Esophagus mucosa (tissue), 1 donor: ENCODE measurements at places on chromosomes 1 and 21.

DNA sequence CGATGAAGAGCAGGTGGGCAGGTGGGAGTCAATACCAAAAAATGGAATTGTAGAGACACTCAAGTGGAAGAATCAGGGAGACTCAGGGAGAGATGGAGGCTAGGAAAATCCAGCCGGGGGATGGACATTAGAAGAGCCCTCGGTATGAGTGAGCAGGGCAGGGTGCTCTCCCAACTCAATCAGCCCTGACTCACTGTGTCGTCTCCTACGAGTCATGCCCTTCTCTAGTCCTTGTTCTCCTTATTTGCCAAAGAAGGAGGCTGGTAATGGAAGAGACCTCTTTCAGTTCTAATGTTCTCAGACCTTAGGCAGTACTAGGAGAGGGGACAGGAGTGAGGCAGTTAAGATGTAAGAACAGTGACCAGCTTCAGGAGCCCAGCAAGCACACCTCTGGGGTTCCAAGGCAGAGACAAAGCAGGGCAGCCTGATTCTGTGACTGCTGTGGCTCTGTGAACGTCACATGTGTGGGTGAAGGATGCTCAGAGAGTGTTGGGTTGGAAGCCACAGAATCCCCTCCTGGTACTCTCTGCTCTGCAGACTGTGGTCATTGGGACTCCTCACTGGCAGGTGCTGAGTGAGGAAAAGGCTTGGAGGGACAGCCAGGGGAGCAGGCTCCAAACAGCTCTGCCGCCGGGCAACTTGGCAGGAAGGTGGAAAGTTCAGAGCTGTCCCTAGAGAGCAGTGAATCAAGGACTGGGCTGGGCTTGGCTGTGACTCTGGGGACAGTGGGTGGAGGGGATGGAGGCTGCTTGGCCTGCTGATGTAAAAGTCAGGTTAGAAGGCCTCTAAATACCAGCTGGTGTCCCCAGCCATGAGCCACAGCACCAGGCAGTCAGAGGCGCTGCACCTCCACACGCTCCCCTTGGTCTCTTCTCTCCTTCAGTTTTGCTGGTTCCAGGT lies 11.1 kb upstream of the GJA5 start:
- ATAC-seq, result peak; percentile 39

- peak; percentile 49 for ATAC-seq
Measured at GRCh38 chr1:36217670-36218069, 6.6 kb upstream of the THRAP3 start.

DNA sequence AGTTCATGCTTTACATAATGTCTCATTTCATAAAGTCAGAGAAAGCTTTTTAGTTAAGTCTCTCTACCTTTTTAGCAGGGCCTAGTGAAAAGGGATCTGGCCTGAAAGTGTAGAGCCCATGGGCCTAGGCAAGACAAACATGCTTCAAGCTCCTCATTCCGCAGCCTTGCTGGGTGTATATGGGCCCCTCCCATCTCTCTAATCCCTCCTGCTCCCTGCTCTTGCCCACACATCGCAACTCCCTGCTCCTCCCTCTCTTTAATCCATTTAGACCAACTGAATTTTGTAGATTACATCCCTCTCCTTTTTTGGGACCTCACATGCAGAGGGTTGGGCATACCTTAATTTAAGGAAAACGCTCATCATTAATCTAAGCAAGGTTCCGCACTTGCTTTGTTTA lies 42.3 kb upstream of the CCDC190 start:
- peak; percentile 54 for ATAC-seq

- ATAC-seq, result peak; percentile 47
Measured at GRCh38 chr1:22031214-22031962, 21.1 kb upstream of the CDC42 start.

- peak; percentile 81 for ATAC-seq
Measured at GRCh38 chr21:43306911-43307676, 119.8 kb downstream of the SIK1 start.

DNA sequence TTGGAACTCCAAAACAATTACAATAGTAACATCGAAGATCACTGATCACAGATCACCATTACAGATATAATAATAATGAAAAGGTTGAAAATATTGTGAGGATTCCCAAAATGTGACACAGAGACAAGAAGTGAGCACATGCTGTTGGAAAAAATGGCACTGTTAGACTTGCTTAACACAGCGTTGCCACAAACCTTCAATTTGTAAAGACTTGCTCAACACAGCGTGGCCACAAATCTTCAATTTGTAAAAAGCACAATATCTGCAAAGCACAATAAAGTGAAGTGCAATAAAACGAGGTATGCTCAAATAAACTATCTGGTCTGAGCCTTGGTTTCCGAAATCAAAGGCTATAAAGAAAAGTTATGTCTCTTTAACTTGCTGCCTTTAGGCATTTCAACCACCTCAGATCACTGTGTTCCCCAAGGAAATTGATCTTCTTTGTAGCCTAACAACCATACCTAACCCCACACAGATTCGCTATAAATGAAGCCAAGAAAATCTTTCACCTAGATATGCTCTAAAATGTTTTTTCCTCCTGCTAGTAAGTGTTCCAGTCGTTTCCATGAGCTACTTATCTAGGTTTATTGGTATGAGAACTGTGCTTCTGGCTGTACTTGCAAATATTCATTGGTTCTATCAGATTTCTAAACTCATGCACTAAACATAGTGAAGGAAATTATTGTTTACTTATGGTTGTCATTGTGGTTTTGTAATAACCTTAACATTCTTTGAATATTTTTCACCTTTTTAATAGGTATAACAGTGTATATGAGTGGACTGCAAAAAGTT lies 13.1 kb upstream of the LPGAT1 start:
- no peak for ATAC-seq

DNA sequence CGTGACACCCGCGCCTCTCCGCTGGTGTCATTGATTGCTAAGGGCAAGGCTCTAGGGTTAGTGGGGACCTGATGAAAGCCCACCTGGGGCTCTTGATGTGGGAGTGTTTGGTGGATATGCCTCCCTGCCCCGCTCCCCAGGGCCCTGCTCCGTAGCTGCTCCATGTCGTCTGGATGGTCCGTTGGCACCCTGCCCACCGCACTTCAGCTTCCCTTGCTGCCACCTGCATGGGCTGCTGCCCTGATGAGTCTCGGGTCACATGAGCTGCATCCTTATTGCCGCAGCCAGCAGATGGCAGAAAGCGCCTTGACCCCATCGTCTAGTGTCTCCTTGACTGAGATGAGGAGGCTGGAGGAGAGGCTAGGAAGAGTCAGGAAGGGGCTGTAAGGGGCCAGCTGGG lies 439.4 kb downstream of the CAMTA1 start:
- no peak for ATAC-seq

DNA sequence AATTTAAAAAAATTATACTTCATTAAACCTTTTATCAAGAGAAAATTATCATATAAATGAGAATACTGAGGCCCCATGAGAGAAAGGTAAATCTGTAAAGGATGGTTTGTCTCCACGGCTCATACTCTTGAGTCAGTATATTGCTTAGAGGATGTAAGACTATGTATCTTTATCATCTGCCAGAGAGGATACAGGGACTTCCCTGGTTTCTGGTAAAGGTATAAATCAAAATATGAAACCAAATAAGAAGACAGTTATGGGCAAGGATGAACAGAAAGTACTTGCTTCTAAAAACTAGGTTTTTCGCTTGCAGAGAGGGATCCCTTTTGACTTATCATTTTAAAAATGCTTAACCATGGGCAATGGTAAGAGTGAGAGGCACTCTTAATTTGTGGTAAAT lies 112.4 kb downstream of the POU2F1 start:
- no peak for ATAC-seq

- ATAC-seq, result no peak
Measured at GRCh38 chr1:162368451-162368850, 8.2 kb downstream of the SPATA46 start.

GRCh38 chr1:200896531-200897196 lies 2.0 kb downstream of the INAVA start:
- peak; percentile 79 for ATAC-seq

DNA sequence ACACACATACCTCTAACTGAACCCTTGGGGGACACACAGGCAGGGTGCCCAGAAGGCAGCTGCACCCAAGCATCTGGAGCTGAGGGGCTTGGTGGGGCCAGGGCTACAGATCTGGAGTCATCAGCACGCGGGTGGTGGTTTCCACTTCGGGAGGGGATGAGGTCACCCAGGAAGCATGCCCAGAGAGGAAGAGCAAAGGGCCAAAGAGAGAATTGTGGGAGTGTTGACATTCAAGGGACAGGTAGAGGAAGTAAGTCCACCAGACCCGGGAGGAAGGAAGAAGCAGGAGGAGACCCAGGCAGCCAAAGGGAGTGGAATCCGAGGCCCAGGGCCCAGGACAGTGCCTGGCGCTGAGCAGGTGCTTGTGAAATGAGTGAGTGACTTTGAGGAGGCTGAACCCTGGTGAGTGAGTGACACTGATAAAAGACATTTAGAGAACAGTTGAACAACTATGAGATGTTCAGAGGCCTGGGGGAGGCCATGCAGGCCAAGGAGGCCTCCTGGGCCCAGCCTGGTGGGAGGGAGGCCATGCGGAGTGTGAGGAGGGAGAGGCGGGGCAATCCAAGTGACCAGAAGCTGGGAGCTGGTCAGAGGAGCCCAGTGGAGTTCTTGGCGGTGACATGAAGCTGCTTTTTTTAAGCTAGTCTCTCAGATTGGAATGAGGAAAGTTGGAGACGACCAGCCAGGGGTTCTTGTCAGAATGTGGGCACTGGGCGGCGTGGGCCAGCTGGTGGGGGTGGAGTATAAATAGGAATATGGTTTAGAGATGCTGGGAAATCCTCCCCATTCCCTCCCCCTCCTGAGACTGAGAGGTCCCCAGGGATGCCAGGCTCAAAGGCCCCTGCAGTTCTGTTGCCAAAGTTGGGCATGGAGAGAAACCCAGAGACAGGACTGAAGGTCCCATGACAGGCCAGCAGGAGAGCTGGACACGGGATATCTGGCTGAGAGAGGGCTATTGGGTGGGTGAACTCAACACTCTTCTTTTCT lies 7.9 kb downstream of the CDK18 start:
- ATAC-seq, result no peak

DNA sequence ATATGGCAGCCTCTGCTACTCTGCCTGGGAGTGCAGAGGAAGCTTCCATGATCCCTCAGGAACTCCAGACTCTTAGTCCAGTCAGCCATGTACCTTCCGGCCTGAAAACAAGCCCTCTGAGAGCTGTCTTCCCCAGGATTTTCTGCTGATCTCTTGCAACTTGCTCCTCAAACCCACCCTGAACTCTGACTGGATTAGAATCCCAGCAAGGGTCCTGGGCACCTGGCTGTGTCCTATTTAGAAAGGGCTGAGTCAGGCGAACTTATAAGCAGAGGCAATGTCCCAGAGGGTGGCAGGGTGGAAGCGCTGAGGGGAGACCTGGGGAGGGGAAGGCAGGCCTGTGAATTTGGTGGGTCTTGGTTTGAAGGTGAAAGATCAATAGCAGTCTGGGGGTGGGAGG lies 184.5 kb upstream of the EDN2 start:
- no peak for ATAC-seq

- ATAC-seq, result no peak
Measured at GRCh38 chr1:202941372-202941771, 14.3 kb upstream of the KLHL12 start.

DNA sequence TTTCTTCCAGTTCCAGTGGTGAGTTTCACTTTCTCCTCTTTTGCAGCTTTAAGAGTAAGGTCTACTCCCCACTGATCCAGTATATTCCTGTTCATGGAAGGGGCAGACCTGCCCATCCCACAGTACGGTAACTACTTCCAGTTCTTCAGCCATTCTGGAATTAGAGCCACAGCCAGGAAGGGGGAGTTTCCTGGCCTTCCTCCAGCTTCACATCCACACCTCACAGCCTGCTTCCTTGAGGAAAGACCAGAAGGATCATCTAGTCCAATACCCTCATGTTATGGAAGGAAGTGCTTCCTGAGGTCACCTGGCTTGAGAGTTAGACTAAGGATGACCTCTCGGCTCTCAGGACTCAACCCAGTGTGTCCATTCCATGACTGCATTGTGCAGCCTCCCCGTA lies 597.8 kb downstream of the KIF26B start:
- ATAC-seq, result no peak

DNA sequence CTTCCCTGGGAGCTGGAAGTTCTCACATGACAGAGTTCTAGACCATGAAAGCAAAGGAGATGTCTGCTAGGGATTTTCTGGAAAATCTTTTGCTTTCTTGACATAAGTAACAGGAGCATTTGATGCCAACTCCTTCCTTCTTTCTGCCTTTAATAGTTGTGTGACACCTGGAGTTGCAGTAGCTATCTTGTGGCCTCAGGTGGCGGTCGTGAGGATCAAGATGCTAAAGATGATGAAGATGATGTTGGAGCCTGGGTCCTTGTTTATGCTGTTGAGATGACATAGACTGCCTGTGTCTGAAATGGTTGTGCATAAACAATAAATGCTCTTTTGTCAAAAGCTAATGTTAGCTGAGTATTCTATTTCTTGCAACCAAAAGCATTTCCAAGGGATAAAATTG lies 32.7 kb upstream of the KIRREL1 start:
- no peak for ATAC-seq

DNA sequence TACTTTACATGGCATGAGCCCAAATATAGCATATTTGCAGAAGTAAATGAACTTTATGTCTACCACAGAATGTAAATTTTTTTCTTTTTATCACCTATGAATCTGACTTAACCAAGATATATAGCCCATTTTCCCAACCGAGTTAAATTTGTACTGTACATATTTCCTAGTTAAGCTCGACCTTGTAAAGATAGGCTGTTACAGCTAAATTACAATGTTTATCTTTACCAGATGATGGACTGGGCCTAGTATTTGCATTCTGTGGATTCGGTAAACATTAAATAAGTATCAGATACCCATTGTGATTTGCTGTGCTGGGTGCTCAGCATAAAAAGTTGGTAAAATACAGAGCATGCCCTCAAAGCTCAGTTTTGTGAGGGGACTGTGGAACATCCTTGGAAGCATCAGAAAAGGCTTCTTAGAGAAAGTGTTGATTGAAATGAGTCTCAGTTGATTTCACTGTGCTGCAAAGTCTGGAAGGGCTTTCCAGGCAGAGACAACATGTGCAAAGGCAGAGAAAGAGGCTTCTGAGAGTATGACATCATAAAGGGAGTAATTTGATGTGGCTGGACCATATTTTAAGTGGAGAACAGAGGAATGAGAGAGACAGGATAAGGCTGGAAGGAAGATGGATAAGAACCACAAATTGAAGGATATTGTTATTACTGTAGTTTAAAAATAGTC lies 27.4 kb downstream of the MORC3 start:
- ATAC-seq, result no peak

- no peak for ATAC-seq
Measured at GRCh38 chr1:114302821-114303220, 149.2 kb upstream of the SYT6 start.

GRCh38 chr1:59107516-59107915 lies 189.4 kb upstream of the FGGY start:
- ATAC-seq, result peak; percentile 99
